ENCODE measurements at places on chromosomes 13 and 19.

GRCh38 chr13:80548915-80549314 is 208.0 kb upstream of the SPRY2 start:
- no peak for DNase-seq

GRCh38 chr19:10043286-10043927 is 30.1 kb downstream of the RDH8 start:
- DNase-seq, result peak; percentile 26

DNA sequence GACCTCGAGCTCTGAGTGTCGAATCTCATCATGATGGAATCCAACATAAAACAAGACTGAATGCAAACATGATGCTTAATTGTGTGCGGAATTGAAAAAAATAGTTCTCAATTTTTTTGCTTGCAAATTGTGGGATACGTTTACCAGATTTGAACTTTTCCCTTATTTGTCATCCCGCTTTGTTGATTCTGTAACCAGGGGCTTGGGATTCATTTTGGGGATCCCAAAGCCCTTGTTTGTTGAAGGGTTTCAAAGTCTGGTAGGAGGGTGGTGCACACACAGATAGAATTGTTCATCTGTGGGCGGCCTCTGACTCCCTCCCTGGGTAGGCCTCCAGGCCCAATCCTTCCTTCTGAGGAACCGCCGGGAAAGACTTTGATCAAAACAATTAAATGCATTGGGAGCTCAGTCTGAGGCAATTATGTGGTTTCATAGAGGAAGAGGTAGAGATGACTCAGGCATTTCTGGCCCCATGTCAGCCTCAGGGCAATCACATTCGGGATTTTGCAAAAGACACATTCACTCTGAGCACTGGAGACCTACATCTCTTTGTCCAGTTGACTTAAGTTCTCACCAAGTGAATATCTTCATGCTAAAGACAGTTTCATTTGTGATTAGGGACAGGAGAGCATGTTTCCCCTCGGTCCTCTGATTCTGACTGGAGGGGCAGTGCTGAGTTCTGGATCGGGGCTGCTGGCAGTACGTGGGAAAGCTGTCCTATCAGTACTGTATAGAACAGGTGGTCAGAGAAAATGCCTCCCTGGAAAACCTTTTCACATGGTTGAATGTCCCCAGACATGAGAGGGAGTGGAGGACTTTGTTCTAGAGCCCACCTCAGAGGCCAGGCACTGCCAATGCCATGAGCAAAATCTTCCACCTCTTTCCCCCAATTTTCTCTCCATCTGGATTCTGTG is 27.8 kb upstream of the IGFL4 start:
- peak; percentile 13 for DNase-seq

GRCh38 chr19:44356383-44357111 is at the start of gene ZNF112:
Gene ZNF112, minus strand, starts transcription at chr19:44356680. Its CDS starts 16,141 bp downstream, at chr19:44340539.
- DNase-seq, result peak; percentile 87

DNA sequence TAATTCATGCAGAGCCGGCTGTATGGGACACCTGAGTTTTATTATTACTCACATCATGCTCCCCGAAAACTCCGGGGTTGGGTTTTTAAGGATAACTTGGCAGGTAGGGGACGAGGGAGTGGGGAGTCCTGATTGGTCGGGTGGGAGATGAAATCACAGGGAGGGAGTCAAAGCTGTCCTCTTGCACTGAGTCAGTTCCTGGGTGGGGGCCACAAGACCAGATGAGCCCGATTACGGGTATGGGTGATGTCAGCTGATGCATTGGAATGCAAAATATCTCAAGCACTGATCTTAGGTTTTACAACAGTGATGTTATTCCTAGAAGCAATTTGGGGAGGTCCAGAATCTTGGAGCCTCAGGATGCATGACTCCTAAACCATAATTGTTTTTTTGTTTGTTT is 18.6 kb upstream of the COG3 start:
- DNase-seq, result no peak

GRCh38 chr13:40780822-40781401 is 8.5 kb upstream of the SLC25A15 start:
- DNase-seq, result peak; percentile 40

DNA sequence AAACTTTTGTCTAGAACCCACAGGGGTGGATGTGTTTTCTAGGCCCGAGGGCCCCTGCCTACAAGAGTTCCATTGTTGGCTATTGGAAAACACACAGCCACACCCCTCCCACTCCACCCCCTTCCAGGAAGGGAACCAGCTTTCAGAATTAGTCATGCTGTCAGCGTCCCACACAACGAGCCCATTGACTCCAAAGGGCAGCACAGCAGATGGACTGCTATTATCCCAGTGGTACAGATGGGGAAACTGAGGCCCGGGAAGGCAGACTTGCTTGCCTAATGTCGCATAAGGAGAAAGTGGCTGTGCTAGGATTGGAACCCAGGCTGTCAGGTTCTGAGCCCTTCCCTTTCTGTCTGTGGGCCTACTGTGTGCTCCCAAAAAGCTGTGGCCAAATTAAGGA is 8.1 kb upstream of the FXYD3 start:
- DNase-seq, result no peak

DNA sequence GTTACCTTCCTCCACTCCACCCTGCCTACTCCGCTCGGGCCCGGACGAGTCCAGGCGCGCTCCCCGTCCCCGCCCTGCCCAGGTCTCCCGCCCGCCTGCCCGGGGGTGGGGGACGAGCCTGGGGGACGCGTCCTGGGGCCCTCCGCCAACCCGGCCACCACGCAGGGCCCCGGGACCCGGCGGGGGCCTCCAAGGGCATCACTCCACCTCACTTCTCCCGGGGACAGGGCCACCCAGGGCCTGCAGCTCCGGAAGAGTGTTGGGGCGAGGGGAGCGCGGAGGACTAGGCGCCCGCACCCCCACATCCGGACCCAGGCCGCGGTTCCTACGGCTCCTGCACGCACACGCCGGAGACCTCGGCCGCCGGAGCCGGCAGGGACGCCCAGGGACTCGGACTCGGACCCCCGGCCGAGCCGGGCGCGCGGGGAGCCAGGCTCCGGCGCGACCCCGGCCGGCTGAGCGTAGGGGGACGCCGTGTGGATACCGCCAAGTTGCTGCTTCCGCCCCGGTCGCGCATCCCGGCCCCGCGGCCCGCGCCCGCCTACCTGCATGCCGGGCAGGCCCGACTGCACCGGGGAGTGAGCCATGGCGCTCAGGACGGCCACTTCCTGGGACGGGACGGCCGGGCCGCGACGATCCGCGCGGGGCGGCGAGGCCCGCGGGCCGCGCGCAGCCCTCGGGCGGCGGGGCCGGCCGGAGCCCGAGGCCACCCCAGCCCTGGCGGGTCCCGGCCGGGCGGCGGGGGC is 534 bp downstream of the STK24 start:
- DNase-seq, result peak; percentile 67

GRCh38 chr19:5498830-5499550 is 43.8 kb downstream of the ZNRF4 start:
- no peak for DNase-seq

- no peak for DNase-seq
Observed at GRCh38 chr13:50672025-50672424, 171.5 kb downstream of the DLEU7 start.

GRCh38 chr13:93147946-93148345 is 78.7 kb upstream of the GPC6 start:
- DNase-seq, result no peak

DNA sequence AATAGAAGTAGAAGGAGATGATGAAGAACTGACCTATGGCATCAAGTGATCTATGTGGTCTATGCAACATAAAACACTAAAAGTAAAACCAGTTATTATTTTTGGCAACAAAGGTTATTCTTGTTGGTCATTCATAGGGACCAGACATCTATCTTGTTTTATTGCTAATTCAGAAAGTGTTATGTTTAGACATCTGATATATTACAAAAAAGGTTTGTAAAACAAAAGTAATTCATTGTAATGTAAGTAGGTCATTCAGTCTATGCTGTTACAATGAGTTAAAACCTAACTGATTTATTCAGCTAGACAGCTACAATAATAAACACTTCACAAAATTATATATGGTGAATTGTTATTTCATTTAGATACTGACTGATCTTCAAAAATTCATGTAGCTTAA is 461.9 kb downstream of the PCDH17 start:
- no peak for DNase-seq

- no peak for DNase-seq
Observed at GRCh38 chr13:67509018-67509417, 278.9 kb upstream of the PCDH9 start.

DNA sequence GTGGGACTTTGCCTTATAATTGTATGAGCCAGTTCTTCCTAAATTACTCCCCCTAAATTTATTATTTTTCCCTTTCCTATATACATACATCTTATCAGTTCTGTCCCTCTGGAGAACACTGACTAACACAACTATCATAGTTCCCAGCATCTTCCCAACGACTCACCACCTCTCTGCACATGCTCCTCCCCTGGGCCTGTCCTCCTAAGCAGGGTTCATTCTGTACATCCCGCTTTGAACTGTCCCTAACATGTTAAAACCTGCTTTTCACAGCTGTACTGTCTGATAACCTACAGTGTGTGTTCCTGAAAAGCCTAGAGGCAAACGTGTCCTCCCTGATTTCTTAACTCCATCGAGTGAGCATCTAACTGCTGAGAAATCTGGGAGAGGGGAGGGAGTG is 141.7 kb downstream of the EFNB2 start:
- no peak for DNase-seq

GRCh38 chr13:98976338-98976737 is 1.5 kb downstream of the DOCK9 start:
- DNase-seq, result peak; percentile 10

GRCh38 chr19:14167576-14168138 is 31.3 kb upstream of the ASF1B start:
- peak; percentile 51 for DNase-seq

GRCh38 chr13:36850790-36851438 is 31.9 kb downstream of the RFXAP start:
- DNase-seq, result peak; percentile 59

DNA sequence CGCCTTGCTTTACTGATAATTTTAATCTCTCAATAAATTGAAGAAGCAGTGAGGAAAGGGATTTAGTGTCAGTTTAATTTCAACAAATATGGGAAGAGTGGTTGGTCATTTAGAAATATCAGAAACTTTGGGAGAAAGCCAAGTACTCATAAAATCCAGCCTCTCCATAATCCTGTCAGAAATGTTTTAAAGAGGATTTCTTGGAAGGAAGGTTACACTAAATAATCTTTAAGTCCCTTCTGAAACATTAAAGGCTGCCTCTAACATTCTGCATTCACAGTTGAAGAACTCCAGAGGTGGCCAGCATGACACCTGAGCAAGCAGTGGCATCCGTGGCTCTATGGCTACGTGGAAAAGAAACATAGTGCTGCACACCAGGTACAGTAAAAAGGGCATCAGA is 378.5 kb downstream of the ENOX1 start:
- no peak for DNase-seq

GRCh38 chr13:28718196-28718542 is 601 bp downstream of the SLC46A3 start:
- peak; percentile 36 for DNase-seq

DNA sequence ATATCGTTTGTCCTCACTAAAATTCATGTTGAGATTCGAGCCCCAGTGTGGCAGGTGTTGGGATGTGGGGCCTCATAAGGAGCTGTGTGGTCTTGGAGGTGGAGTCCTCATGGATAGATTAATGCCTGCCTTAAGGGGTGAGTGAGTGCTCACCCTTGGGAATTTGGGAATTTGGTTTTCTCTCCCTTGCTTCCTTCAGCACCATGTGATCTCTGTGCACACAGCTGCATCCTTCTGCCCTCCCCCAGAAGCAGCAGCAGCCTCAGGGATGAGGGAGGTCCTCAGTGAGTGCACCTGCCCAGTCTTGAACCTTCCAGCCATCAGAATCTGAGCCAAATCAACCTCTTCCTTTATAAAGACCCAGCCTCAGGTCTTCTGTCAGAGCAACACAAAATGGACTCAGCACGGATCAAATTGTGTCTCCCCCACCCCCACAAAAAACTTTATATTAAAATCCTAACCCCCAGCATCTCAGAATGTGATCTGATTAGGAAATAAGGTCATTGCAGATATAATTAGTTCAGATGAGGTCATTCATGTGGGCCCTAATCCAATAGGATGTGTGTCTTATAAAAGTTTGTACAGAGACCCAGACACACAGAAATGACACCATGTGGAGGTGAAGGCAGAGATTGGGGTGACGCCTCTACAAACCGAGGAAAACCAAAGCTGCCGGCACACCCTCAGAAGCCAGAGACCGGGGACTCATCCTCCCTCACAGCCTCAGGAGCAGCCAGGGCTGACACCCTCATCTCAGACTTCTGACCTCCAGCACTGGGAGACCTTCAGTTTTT is 12.9 kb downstream of the CYTH2 start:
- DNase-seq, result no peak

DNA sequence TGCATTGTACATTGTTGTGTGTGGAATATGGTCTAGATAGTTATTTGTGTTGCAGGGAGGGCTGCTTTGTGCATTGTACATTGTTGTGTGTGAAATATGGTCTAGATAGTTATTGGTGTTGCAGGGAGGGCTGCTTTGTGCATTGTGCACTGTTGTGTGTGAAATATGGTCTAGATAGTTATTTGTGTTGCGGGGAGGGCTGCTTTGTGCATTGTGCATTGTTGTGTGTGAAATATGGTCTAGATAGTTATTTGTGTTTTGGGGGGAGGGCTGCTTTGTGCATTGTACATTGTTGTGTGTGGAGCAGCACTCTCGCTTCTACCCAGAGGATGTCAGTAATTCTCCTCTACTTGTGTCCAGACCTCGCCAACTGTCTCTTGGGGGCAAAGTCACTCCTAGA is 36.3 kb upstream of the ZNF835 start:
- DNase-seq, result no peak

GRCh38 chr19:44176590-44176989 is 11.7 kb downstream of the ZNF226 start:
- DNase-seq, result no peak

DNA sequence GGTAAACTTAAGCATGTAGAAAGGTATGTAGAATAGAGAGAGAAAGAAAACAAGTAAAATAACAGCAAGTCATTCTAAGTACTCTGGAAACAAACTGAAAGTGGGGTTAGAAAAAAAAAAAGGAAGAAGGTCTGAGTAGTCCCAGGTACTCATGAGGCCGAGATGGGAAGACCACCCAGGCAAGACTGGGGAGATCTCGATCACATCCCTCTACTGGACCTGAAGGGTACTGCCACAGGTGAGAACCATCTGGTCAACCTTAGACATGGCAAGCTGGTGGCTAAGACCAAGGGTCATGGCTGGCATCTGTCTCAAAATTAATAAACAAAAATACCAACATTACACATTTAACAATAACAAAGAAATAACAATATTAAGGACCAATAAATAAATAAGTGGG is 36.3 kb upstream of the ZNF724 start:
- DNase-seq, result peak; percentile 12

DNA sequence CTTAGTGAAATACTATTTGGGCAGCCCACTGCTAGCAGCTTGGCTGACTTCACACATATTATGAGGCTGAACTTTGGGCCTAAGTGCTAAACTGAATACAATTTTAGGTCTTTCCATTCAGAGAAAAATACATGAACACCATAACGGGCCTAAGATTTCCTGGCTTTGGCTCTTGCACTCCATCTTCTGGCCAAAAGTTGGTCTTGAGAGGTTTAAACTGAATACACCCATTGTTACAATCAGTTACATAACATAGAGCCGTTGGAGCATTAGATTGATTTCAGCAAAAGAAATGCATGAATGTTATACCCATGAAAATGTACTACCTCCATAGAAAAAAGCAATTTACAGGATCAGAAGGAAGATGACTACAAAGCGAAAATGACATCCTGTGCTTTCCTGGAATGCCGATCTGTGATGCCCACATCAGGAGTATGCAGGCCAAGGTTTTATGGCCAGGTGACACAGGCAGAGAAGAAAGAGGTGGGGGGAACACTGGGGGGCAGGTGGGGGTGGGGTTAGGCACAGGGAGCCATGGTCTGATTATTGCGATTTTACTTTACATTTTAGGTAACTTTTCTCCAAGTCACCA is 11.1 kb upstream of the SHISA2 start:
- peak; percentile 75 for DNase-seq

GRCh38 chr19:29489172-29489951 is 36.4 kb upstream of the VSTM2B start:
- no peak for DNase-seq

All from hematopoietic multipotent progenitor cell treated with erythropoietin and hydrocortisone succinate and interleukin-3 and kit ligand, for 6 days (in vitro differentiated cells).